ENCODE measurements at places on chromosomes 3 and 15.

- no peak for DNase-seq
Measured at GRCh38 chr3:120780977-120781376, 38.4 kb downstream of the GTF2E1 start.

- DNase-seq: no peak
Measured at GRCh38 chr3:64627471-64628321, 60.1 kb downstream of the ADAMTS9 start.

DNA sequence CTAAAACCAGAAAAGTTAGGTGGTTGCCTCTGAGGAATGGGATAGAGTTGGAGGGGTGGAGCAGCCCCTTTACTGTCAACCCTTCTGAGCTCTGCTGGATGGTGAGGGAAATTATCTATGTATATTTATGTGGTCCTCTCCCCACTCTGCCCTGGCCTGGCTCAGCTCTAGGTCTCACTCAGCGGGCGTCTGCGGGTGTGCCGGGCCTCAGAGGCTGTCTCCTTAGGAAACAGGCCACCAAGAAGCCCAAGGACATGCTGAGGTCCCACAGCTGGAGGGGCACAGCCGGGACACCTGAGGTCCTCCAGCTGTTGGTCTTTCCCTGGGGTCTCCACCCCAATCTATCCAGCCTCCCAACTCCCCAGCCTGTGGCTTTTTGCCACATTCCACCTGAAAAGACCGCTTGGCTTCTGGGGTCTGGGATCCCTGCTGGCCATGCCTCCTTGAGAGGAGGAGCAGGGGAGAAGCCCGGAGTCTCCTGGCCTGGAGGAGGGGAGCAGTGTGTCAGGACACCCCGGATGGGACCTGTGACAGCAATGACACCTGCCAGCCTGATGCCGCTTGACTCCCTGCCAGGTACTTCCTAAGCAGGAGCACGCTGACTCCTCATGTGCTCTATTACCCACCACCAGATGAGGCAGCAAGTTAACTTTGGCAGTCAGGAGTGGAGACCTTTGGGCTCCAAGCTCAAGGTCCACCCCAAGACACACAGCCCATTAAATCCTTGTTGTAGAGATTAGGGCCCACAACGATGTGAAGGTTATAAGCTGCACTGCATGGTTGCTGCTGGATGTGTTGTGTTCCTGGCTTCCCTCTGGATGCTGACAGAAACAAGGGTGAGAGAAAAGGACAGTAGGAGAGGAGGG is at the start of gene SLC28A1:
TSS of gene SLC28A1 (plus strand) at position 747 of the 866 bp plus-strand sequence. CDS start 3,099 bp downstream, outside the sequence.
- DNase-seq: peak; percentile 50

DNA sequence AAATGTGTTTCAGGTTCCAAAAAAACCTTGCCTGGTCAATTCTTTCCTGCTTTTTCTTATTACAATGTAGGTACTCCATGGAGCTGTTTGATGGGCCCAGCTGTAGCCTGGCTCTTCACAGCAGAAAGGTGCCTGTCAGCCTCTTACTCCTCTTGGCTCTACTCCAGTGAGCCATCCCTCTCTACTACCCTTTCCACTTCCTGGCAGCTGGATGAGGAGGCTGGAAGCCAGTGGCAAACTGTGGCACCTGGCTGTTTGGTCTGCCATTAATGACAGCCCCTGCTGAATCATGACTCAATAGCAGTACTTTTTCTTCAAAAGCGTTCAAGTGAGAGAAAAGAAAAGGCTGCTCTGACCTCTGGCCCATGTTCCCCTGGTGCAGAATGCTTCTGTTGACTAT is 618.1 kb downstream of the PYDC2 start:
- no peak for DNase-seq

GRCh38 chr3:15361494-15362214 is 29.3 kb upstream of the SH3BP5 start:
- no peak for DNase-seq

DNA sequence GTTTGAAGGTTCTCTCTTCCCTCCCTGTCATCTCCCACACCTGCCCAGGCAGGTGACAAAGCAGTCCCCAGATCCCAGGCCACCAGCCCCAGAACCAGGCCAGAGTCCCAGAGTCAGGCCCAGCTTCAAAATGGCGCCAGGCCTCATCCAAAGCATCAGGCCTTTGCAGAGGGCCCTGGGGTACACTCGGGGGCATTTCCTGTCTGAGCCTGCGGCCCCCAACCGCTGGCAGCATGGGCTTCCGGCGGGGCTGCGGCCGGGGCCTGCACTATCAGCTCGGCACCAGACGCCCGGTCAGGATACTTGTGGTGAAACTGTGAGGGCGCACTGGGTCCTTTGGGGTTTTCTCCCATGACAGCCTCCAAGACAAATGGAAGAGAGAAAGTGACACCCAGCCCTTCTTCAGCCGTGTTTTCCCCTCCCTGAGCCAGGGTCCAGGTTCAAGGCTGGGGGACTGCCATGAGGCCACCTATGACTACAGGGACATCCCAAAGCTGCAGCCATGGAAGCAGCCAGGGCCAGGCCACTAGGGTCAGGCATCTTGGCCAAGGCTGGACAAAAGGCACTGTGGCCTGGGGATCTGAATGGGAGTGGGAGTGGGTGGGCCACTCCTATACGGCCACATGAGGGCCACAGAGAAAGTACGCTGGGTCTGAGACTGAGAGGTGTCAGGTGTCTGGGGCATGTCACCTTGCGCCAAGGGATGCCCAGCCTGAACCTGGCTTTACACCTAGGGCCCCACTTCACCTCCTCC is 33.9 kb downstream of the RPN1 start:
- peak; percentile 72 for DNase-seq

GRCh38 chr15:40915116-40915661 is 14.0 kb upstream of the DLL4 start:
- DNase-seq: no peak

DNA sequence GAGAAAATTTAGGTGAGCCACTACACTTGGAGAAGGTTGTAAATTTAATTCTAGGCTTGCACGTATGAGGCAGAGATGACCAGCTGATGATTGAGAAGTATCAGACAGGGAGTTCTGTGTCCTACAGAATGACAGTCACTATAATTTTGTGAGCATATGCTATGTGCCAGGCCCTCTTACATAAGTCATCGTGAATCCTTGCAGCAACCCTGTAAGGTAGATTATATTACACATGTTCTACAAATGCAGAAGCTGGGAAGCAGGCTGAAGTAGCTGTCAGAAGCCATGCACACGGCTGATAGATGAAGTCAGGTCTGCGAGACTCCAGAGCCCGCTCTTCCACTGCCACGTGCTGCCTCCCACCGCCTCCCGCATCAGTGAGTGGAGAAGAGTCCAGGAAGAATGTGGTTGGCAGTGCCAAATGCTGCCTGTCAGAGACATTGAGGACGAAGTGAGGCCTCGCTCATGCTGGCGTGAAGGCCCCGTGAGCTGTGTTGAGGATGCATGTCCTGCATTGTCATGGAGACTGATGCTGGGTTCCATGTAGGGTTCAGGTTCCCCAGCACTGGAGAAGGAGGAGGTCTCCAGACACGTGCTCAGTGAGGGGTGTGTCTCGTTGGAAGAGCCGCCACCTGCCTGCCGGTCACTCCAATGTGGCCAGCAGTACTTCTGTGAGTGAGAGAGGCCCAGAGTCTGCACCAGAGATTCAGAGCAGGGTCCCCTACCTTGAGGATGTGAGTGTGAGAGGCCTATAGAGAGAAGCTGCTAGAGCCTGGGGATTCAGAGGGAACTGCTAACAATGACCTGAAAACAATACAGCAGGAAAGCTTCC is 123.3 kb upstream of the PLXNA1 start:
- no peak for DNase-seq

- DNase-seq: no peak
Measured at GRCh38 chr3:113771993-113772392, 25.2 kb downstream of the ATP6V1A start.

GRCh38 chr15:46526726-46527110 is 891.9 kb downstream of the SQOR start:
- no peak for DNase-seq

DNA sequence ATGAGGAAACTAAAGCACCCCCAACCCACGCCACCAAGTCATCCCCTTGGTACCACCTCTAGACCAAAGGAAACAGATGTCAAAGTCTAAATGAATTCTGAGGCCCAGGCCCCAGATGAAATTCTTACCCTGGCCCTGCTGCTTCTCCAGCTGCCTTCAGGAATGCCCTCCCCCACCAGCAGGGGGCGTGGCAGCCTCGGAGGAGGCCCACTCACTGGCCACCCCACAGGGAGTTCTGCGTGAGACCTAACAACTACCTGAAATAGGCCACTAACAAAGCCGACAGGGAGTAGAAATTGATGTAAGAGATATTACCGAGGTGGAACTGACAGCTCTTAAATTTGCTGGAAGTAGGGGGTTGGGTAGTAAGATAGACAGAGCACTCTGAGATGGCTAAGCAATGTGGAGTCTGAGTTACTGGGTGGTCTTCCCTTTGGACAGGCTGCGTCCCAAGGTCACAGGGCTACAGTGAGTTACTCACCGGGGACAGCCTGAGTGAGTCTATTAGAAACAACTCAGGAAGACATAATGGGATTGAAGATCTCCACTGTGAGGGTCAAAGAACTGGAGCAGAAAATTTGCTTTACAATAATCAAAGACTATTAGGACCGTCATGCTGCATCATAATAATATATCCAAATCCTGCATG is 240.7 kb downstream of the SHOX2 start:
- peak; percentile 68 for DNase-seq

- no peak for DNase-seq
Measured at GRCh38 chr15:87477737-87478686, 778.5 kb downstream of the NTRK3 start.

GRCh38 chr15:95078003-95078402 is 846.6 kb downstream of the MCTP2 start:
- no peak for DNase-seq

DNA sequence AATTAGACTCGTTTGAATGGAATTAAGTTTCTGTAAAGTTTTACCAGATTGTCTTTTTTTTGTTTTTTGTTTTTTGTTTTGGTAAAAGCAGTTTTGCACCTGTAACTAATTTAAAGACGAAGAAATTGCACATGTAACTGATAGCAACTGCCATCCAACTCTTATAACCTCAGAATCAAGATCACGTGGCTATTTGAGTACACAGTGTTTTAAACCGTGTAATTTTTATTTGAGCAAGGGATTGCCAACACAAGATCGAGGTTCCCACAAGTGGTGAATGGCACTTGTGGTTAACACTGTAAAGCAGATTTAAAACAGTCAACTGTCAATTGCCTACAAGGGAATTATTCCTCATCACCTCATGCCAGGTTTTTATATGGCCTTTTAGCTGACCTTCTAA is 67.3 kb downstream of the PPARG start:
- DNase-seq: no peak

- no peak for DNase-seq
Measured at GRCh38 chr3:16886303-16886683, 1.5 kb downstream of the PLCL2 start.

- no peak for DNase-seq
Measured at GRCh38 chr3:147582642-147583041, 173.5 kb downstream of the ZIC1 start.

DNA sequence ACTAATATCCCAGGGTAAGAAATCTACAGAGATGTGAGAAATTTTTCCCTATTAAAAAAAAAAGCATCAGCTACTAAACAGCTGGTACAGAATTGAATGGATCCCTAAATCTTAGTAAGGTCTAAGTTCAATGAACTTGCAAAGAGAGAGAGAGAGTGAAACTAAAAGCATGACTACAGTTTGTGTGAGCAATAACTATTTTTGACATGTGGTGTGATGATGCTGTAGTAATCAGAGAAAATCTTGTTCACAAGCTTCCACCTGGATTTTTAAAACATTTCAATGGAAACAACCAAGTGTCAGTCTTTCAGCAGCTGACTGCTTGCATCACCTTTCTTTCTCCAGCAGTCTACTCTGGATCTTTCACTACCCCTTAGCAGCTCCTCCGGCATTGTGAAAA is 45.2 kb upstream of the ABI3BP start:
- no peak for DNase-seq

DNA sequence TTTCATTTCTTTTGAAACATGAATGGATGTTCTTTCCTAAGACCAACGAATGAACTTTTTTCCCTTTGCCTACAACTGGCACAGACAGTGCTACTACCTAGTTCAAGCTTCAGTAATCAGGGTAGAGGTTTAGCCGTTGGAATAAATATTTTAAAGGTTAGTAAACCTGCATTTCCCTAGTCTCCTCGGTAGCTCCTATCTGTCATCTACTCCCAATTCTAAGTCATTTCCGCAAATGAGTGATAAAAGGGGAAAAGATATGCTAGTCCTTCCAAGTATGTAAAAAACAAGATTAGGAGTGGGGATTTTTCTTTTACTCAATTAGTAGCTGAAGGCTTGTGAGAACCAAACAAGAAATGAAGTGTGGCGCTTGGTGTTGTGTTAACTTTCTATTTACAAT is 15.2 kb downstream of the SLTM start:
- no peak for DNase-seq

- DNase-seq: no peak
Measured at GRCh38 chr3:190238871-190239270, 83.4 kb downstream of the CLDN1 start.

- peak; percentile 62 for DNase-seq
Measured at GRCh38 chr3:56787784-56788256, 13.9 kb downstream of the ARHGEF3 start.

GRCh38 chr3:34056951-34057390 is 258.5 kb downstream of the PDCD6IP start:
- DNase-seq: peak; percentile 25

DNA sequence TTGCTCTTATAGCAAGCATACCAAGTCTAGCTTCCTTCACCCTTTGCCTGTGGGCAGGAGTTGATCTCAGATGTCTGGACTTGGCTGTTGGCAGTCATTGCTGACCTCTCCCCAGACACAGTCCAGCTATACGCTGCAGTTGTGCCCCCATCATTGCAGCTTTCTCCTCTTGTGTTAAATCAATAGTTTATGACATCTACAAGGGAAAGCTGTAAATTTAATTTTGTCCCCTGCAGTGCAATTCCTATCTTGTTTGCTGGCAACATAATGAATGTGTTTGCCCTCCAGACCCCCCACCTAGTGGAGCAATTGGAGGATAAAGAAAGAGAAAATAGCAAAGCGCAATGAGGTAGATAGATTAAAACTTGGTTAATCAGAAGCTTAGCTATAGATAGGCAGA is 280.2 kb downstream of the LSAMP start:
- DNase-seq: no peak

GRCh38 chr3:196127308-196128040 is 45.6 kb upstream of the TFRC start:
- DNase-seq: no peak

DNA sequence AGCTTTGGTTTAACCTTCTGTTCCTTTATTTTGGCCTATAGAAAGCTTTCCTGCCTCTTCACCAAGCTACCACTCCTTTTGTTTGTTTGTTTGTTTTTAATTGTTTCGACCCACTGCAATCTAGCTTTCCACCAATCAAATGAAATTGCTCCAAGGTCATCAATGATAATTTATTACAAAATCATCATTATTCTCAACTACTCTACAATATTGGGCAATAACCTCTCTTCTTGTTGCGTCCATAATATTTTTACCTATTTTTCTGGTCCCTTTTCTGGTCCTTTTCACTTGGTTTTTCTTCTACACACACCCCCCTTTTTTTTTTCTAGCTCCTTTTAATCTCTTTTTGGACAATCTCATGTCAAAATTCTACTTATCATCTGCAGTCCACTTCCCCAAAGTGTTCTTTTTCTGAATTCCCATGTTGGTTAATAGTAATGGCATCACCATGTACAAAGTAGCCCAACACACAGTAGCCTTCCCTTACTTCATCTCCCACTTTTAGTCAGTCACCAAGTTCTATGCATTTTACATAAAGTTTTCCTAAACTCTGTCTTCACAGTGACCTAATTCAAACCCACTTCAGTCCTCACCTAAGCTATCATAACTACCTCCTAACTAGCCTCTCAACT is 11.0 kb upstream of the ANKRD28 start:
- no peak for DNase-seq

GRCh38 chr3:59422312-59422711 is 372.5 kb upstream of the CFAP20DC start:
- DNase-seq: no peak
